ENCODE measurements at places on chromosomes 7 and 10.

GRCh38 chr10:78819361-78820006 lies 249.3 kb upstream of the ZMIZ1 start:
- DNase-seq, result no peak

- no peak for DNase-seq
Observed at GRCh38 chr10:111083222-111084095, 6.6 kb downstream of the ADRA2A start.

DNA sequence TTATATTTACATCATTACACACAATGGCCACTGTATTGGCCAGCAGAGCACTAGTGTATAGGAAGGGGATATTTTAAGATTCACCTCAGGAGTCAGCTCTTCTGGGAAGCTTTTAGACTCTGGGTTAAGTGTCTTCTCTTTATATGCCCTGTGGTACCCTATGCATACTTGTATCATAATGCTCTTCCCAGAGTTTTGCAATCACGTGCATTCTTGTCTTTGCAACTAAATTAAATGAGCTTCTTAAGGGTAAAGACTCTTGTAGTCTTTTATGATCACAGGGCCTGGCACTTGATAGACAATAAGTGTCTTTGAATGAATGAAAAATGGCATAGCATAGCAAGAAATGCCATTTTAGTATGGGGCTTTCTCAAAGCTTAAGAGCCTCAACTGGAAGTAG lies 35.4 kb upstream of the ARMS2 start:
- no peak for DNase-seq

DNA sequence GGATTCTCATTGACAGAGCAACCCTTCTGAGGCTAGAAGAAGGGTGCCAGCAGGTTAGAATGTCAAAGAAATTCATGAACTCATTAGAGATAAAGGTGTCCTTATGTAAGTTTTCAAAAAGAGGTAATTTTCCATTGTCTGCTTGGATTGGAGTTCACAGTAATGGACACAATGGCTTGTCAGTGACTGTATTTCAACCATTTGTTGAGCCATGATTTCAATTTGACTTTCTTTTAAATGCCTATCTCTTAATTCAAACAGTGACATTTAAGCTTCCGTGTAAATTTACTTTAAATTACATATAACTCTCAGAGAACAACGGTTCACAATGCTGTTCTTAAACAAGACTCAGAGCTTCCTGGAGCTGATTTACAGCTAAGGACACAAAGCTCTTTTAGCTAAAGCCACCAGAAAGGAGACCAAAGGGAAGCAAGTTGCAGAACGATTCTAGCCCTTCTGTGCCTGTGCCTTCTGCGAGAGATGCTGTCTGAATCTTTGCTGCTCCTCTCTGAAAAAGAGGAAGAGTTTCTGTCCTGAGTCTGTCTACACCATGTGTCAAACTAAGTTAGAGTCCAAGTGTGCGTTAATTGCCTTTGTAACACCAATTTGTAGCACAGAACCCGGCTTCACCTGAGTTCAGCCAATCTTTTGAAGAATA lies 42.2 kb upstream of the PFKP start:
- no peak for DNase-seq

- no peak for DNase-seq
Observed at GRCh38 chr10:91190876-91191583, 29.4 kb upstream of the PCGF5 start.

GRCh38 chr7:51233374-51233773 lies 83.2 kb downstream of the COBL start:
- DNase-seq, result no peak

DNA sequence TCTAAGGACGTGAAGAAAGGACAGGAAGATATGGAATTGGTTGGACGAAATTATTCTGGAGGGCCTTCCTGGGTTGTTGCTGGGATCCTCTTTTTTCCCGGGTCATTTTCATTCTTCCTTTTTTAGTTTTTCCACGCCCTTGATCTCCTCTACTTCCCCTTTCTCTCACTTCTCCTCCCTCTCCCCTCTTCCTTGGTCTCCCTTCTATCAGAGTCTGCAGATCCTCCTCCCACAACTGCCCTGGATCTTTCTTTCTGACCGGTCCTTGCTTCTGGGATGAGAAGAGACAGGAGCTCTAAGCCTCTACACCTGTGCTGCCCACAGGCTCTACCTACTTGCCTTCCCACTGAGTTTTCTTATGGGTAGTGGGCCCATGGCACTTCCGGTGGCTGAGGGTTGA lies 103.7 kb upstream of the RELN start:
- DNase-seq, result no peak

DNA sequence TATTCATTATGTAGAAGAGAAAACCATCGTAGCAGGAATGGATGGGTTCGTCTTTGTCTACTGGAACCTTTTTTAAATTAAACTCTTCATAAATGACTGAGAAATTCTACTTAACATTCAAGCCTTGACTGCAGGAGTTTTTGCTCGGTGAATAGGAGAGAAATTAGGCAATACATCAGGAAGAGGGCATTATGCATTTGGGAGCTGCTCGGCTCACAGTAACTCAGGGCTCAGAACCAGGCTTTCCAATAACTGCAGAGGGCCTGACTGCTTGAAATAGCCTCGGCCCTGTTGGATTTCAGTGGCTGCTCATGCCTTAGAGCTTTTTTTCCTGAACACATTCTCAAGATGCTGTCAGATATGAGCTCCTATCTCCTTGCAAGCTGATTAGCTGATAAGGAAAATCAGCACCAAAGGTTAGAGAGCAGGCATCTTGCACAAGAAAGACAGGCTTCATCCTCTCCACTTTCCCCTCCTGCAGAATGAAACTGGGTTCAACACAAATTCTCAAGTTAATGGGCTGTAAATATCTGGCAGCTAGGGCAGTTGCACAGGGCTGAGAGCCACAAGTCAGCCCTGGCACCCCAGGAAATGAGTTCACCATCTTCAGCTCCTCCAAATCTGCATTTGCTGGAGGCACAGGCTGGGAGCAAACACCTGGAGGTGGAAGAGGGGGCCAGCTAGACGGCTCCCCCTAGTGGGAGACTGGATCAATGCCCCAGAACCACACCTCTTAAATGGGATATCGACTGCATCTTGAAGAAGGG lies 24.3 kb downstream of the TECTB start:
- peak; percentile 7 for DNase-seq

DNA sequence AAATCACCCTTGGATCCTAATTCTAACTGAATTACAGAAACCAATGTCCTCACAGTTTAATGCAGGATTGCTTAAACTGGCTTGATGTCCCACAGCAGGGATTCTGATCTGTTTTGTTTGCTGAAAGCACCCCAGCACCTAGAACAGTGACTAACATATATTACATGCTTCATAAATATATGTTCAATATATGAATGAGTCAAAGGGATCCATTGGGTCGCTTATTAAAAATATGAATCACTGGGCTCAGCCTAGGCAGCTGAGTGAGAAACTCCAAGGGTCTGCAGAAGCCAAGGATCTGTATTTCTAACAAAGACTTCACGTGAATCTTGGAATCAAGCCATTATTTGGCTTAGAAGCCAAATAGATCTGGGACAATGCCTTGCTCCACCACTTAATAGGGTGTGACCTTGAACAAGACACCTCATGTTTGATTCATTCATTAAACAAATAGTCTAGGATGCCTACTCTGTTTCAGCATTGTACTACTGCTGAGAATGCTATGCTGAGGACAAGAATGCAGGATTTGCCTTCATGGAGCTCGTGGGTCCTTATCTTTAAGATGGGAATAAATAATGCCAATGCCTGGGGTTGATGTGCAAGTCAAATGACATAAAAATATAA lies 103.4 kb upstream of the DLX6 start:
- DNase-seq, result no peak

DNA sequence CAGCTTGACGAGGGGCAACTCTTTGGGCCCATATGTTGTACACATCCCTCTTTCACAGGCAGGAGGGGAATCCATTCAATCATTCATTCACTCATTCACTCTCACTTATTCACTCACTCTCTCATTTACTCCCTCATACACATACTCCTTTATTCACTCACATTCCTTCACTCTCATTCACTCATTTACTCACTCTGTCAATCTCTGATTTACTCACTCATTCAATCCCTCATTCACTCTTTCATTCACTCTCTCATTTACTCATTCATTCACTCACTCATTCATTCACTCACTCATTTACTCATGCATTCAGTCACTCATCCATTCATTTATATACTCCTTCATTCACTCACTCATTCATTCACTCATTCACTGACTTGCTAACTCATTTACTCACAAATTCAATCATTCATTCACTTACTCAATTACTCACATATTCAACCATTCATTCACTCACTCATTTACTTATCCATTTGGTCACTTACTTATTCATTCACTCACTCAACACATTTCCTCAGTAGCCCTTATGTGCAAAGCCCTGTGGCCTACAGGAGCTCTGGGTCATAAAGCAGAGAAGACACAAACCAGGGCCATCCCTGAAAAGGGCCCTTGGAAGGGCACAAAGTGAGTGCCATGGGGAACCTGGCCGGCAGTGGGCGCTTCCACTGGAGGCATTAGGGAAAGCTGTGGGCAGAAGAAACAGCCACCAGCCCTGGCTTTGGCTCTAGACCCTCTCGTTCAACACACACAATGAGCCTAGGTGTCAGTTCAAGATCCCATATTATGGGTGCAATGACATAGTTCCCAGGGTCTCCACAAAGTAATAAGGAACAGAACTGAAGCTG lies 26.0 kb downstream of the HIP1 start:
- DNase-seq, result no peak

GRCh38 chr10:103546401-103546800 lies 52.9 kb downstream of the NEURL1 start:
- DNase-seq, result no peak

DNA sequence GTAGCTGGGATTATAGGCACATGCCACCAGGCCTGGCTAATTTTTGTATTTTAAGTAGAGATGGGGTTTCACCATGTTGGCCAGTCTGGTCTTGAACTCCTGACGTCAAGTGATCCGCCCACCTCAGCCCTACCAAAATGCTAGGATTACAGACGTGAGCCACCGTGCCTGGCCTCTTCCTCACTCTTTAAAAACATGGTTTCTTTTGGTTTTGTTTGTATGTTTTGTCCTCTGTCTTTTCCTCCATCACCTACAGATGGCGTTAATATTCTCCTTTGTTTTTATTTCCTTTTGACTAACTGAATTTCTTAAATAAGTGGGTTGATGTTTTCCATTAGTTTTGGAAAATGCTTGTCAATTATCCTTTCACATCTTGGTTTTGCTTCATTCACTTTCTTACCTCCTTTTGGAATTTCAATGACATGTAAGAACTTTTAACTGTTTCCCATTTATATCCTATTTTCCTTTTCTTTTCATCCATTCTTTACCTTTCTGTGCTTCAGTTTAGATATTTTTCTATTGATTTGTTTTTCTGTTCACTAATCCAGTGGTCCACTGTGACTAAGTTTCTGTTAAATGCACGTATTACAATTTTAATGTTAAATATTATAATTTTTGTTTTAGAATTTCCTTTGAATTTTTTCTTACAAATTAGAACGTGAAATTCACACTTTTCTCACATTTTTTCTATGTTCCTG lies 104.1 kb downstream of the ZNF467 start:
- no peak for DNase-seq

GRCh38 chr10:108465871-108466641 lies 1301.5 kb upstream of the SORCS1 start:
- DNase-seq, result no peak

- no peak for DNase-seq
Observed at GRCh38 chr10:69541463-69541862, 31.8 kb downstream of the NEUROG3 start.

GRCh38 chr7:157758468-157759245 lies 421.9 kb downstream of the DNAJB6 start:
- no peak for DNase-seq

DNA sequence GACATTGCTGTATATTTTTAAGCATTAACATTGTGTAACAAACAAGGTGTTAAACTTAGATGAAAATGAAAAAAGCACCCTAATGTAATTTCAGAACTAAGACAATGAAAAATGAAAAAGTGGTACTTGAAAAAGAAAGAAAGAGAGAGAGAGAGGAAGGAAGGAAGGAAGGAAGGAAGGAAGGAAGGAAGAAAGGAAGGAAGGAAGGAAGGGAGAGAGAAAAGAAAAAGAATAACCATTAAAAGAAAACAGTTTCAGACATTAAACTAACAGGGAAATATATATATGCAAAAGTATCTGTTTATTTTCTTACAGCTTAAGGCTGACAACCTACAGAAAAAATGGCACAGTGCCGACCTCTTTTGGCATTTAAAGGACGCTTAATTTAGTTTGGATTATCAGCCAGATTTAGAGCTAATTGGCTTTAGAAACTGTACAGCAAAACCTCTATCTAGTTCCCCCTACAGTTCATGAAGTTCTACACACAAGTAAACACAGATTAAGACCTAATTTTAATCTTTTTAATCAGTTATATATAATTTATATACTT lies 13.8 kb downstream of the MTERF1 start:
- DNase-seq, result no peak

GRCh38 chr10:107425931-107426553 lies 261.5 kb upstream of the SORCS1 start:
- no peak for DNase-seq

DNA sequence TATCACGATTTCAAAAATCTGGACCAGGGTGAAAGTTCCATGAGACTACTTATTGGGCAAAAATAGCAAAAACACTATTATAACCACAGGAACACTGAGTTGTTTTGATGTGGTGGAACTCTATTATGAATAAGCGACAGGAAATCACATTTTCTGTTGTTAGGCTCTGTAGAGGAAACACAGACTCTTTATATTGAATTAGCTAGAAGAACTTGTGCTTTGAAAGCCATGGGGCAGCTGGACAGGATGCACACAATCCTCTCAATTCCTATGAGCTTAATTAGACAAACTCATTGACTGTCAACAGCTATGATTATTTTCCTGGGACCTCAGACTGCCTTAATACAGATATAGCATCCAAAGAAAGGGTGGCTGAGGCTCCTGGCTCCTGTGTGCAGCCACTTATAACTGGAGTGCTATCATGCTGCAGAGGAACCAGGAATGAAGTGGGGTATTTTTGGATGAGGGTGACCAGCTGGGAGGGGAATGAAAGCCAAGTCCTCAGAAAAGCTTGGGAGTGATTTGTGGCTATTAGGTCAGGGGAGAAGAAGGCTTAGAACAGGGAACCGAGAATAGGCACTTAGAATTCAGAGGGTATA lies 657.3 kb downstream of the TYW1 start:
- DNase-seq, result no peak

- no peak for DNase-seq
Observed at GRCh38 chr7:108200326-108200725, 70.2 kb upstream of the LAMB4 start.

- DNase-seq, result no peak
Observed at GRCh38 chr10:127024685-127025435, 119.6 kb downstream of the DOCK1 start.

- DNase-seq, result no peak
Observed at GRCh38 chr10:110160522-110160921, 46.9 kb upstream of the MXI1 start.

GRCh38 chr10:60384011-60384410 lies 5.7 kb downstream of the ANK3 start:
- DNase-seq, result no peak

GRCh38 chr10:83289373-83289772 lies 849.9 kb upstream of the GHITM start:
- DNase-seq, result no peak

- no peak for DNase-seq
Observed at GRCh38 chr7:137642472-137642871, 204.3 kb downstream of the DGKI start.
